ENCODE measurements at places on chromosomes 11 and 22. TPM values are rescaled to one million over a fixed set of nuclear protein-coding genes. Genes with fewer than 3 reads are reported as not detected.

GRCh38 chr11:66904561-66904960 lies 47.7 kb downstream of the LRFN4 start:
- H3K36me3 ChIP-seq = no peaks in the 10 kb centered on the region
- peaks cover 30% of the 10 kb centered on the region for H3K4me1 ChIP-seq
- no peak overlapping the region for H3K4me3 ChIP-seq
- DNase-seq = no peak
- peak overlapping the region; percentile 22 for H3K27ac ChIP-seq
- H3K27me3 ChIP-seq = peaks cover 2% of the 10 kb centered on the region

DNA sequence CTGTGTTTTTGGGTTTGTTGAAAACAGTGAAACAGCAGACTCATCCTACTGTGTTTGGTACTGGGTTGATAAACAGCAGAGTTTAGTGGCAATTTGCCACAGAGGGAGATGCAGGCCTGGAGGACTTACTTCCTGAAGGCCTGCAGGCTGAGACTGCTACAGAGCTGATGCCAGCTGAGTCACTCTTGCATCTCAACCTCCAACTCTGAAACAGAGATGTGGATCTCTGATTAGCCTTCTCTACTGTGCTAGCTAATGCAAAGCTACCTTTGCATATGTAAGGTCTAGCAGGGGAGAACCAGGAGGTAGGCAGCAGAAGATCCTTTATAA lies 14.3 kb downstream of the ATP5MG start:
- H3K4me1 ChIP-seq = peaks cover 8% of the 10 kb centered on the region
- H3K27me3 ChIP-seq = no peaks in the 10 kb centered on the region
- peak; percentile 97 for DNase-seq
- H3K4me3 ChIP-seq = no peak overlapping the region
- no peak overlapping the region for H3K27ac ChIP-seq

GRCh38 chr22:20015187-20015625 lies 1.4 kb downstream of the ARVCF start:
- DNase-seq = no peak
- no peaks in the 10 kb centered on the region for H3K36me3 ChIP-seq
- peaks cover under 1% of the 10 kb centered on the region for H3K4me1 ChIP-seq

DNA sequence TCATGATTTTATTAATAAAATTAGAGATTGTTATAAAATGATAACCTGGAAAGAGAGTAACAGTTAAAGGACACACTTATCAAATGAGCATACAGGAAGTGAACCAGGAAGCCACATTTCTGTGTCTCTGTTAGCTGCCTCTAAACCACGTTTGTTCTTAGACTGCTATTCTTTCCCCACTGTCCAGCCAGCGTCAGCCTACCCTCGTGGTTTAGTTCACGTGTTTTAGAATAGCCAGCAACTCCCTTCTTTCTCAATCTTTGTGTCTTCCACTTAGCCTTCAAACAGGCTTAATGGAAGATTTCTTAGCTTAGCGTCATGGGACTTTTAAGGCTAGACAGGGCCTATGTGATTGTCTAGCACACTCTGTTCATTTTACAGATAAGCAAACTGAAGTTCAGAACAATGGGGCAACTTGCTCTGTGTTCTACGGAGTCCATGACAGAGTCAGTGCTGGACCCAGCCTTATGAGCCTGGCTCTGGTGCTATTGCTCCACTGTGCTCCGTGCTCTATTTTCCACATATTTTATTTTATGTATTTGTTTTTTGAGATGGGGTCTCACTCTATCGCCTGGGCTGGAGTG lies 27.2 kb downstream of the GRAMD1B start:
- H3K4me3 ChIP-seq = no peak overlapping the region
- H3K27ac ChIP-seq = no peak overlapping the region
- no peaks in the 10 kb centered on the region for H3K27me3 ChIP-seq
- peaks cover 40% of the 10 kb centered on the region for H3K36me3 ChIP-seq
- H3K4me1 ChIP-seq = peaks cover 74% of the 10 kb centered on the region

- peaks cover 29% of the 10 kb centered on the region for H3K4me1 ChIP-seq
- no peaks in the 10 kb centered on the region for H3K36me3 ChIP-seq
- H3K4me3 ChIP-seq = no peak overlapping the region
- peak; percentile 37 for DNase-seq
- peaks cover 4% of the 10 kb centered on the region for H3K27me3 ChIP-seq
Measured at GRCh38 chr11:62461740-62462507, 43.1 kb downstream of the SCGB1A1 start.

- no peak for DNase-seq
- H3K27ac ChIP-seq = no peak overlapping the region
- no peak overlapping the region for H3K4me3 ChIP-seq
- H3K4me1 ChIP-seq = peaks cover 9% of the 10 kb centered on the region
- peaks cover 14% of the 10 kb centered on the region for H3K36me3 ChIP-seq
Measured at GRCh38 chr11:43774786-43775185, 94.2 kb downstream of the HSD17B12 start.

- DNase-seq = no peak
- no peak overlapping the region for H3K4me3 ChIP-seq
- H3K27me3 ChIP-seq = peaks cover 66% of the 10 kb centered on the region
- H3K4me1 ChIP-seq = no peaks in the 10 kb centered on the region
Measured at GRCh38 chr22:37100589-37101127, 8.9 kb downstream of the TMPRSS6 start.

DNA sequence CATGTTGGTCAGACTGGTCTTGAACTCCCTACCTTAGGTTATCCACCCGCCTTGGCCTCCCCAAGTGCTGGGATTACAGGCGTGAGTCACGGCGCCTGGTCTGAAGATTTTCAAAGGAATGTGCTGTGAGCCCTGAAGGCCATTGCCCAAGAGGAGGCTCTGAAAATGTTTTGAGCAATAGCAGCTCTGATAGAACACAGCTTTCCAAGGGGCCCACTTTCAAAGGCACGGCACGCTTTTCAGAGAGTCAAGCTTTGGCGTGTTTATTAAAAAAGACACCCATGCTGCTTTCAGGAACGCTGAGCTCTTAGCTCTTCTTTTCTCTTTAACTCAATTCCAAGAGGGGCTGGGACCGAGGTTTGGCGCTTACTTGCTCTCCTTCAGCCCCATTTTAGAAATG lies 73.8 kb upstream of the CDON start:
- peaks cover 24% of the 10 kb centered on the region for H3K4me1 ChIP-seq
- no peak overlapping the region for H3K27ac ChIP-seq
- no peak overlapping the region for H3K4me3 ChIP-seq
- no peaks in the 10 kb centered on the region for H3K36me3 ChIP-seq
- DNase-seq = peak; percentile 63

DNA sequence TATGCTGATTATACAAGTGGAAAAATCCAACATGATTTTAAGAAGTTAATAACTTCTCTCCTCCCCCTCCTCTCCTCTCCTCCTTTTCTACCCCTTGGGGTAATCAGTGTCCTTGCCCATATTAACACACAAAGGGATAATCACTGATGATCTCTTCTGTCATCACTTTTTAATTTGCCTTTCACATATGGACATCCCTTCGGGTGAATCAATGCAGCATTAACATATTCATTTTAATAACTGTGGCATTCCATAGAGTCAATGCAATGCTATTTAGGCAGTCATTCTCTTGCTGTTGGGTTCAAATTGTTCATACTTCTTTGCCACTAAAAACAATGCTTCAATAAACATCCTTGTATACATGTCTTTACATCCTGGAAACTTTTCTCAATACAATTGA lies 42.9 kb upstream of the GLYATL2 start:
- no peaks in the 10 kb centered on the region for H3K27me3 ChIP-seq
- peaks cover 20% of the 10 kb centered on the region for H3K36me3 ChIP-seq
- H3K4me3 ChIP-seq = no peak overlapping the region
- no peak overlapping the region for H3K27ac ChIP-seq
- H3K4me1 ChIP-seq = no peaks in the 10 kb centered on the region

GRCh38 chr22:26887916-26888315 lies 230.5 kb downstream of the MIAT start:
- peak overlapping the region; percentile 46 for H3K4me3 ChIP-seq
- H3K36me3 ChIP-seq = no peaks in the 10 kb centered on the region
- peaks cover 1% of the 10 kb centered on the region for H3K27me3 ChIP-seq
- peak overlapping the region; percentile 62 for H3K27ac ChIP-seq
- peaks cover 61% of the 10 kb centered on the region for H3K4me1 ChIP-seq

DNA sequence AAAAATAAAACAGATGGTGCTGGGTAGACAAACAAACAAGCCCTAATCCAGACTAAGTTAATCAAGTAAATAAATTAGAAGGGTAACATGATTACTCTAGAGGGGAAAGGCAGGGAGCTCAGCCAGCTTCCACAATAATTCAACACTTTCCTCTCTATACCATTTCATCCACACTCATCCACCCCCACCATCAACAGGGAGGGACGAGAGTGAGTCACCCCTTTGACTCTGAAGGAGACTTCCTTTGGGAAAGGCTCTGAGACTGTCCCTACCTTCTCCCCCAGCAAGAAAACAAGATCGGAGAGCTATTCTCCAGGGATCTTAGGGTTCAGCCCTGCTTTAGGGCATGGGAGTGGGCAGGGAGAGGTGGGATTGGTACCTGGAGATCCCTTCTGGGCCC lies 33.1 kb downstream of the TRIM66 start:
- peak overlapping the region; percentile 72 for H3K27ac ChIP-seq
- H3K4me3 ChIP-seq = no peak overlapping the region
- H3K4me1 ChIP-seq = peaks cover 53% of the 10 kb centered on the region
- peak; percentile 58 for DNase-seq
- H3K27me3 ChIP-seq = peaks cover 1% of the 10 kb centered on the region

GRCh38 chr11:18618342-18619025 lies 15.7 kb downstream of the SPTY2D1 start:
- no peaks in the 10 kb centered on the region for H3K27me3 ChIP-seq
- H3K4me1 ChIP-seq = peaks cover 42% of the 10 kb centered on the region
- no peak for DNase-seq
- peak overlapping the region; percentile 75 for H3K27ac ChIP-seq

GRCh38 chr22:19723983-19724827 lies 866 bp downstream of the GP1BB start:
- H3K27me3 ChIP-seq = peaks cover 3% of the 10 kb centered on the region
- no peak overlapping the region for H3K4me3 ChIP-seq
- H3K36me3 ChIP-seq = peaks cover 10% of the 10 kb centered on the region
- no peak for DNase-seq

- H3K4me1 ChIP-seq = peaks cover 22% of the 10 kb centered on the region
- peaks cover 1% of the 10 kb centered on the region for H3K27me3 ChIP-seq
- H3K4me3 ChIP-seq = no peak overlapping the region
- H3K27ac ChIP-seq = no peak overlapping the region
- H3K36me3 ChIP-seq = no peaks in the 10 kb centered on the region
- DNase-seq = peak; percentile 50
Measured at GRCh38 chr11:103546236-103546635, 437.0 kb downstream of the DYNC2H1 start.

DNA sequence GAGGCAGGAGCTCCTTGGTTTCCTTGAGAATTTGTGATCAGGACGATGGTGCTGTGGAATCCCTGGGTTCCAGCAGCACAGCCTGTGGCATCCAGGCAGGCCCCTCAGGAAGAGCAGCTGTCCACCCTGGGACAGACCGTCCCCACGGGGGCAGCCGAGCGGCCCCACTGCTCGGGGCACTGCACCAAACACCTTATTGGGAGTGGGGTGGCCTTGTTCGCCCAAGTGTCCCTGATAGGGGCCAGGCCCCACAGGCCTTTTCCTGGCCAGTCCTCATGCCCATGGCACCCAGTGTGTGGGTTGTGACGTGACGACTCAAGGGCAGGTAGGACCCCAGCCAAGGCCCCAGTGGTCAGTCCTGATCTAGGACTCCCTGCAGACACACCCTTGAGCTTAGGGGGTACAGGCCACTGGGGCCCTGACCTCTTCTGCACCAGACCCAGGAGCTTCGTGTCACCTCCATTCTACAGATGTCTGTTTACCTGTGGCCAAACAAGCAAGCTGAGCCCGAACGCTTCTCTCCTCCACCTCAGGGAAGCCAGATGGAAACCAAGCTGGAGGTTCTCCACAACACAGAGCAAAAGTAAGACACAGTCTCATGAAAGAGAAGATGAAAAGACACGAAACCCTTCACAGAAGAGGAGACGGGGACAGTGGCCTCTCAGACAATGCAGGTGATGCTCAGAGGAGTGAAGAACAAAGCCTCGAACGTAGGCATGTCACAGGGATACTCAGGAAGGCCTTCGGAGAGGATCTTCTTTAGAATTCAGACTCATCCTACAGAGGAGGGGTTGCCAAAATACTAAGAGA lies 1.6 kb upstream of the BRD1 start:
- no peak for DNase-seq
- no peak overlapping the region for H3K27ac ChIP-seq
- peaks cover 10% of the 10 kb centered on the region for H3K27me3 ChIP-seq
- H3K4me3 ChIP-seq = no peak overlapping the region
- H3K36me3 ChIP-seq = peaks cover 9% of the 10 kb centered on the region

DNA sequence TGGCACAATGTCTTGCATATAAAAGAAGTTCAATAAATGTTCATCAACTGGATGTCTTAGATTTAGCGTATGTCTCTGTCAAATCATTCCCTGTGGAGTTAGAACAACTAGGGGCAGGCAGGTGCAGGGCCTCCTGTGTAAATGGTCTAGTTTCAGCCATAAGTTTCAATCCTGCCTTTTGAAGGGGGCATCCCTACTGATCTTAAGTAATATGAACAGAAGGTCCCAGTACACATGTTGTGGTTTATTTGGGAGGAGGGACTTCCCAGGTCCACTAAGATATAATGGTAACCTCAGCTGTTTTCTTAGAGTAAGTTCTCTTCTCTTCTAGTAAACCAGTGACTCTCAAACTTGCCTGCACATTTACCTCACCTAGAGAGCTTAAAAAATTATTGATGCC lies 19.8 kb downstream of the TTC12 start:
- H3K4me3 ChIP-seq = no peak overlapping the region
- peaks cover 18% of the 10 kb centered on the region for H3K36me3 ChIP-seq
- no peaks in the 10 kb centered on the region for H3K27me3 ChIP-seq
- DNase-seq = no peak
- H3K4me1 ChIP-seq = peaks cover 11% of the 10 kb centered on the region

GRCh38 chr11:112963368-112963955 lies 2.2 kb downstream of the NCAM1 start:
- DNase-seq = no peak
- no peak overlapping the region for H3K27ac ChIP-seq
- H3K4me3 ChIP-seq = no peak overlapping the region
- peaks cover 21% of the 10 kb centered on the region for H3K27me3 ChIP-seq
- H3K36me3 ChIP-seq = no peaks in the 10 kb centered on the region

- DNase-seq = no peak
- no peak overlapping the region for H3K4me3 ChIP-seq
Measured at GRCh38 chr11:122248131-122248530, 132.1 kb upstream of the BLID start.

Gene UPB1
- total RNA-seq = not detected

Gene APIP
- 28.1 TPM for total RNA-seq

Gene ALDH3B1
- total RNA-seq = 43.7 TPM

Gene MS4A3
- total RNA-seq = not detected

Gene RASD2
- total RNA-seq = not detected

Gene LMO2
- total RNA-seq = 0.17 TPM

All from HFFc6 (cell line).